RPMI7951 (cell line): ENCODE measurements at places on chromosomes 2 and 18. TPM values are rescaled to one million over a fixed set of nuclear protein-coding genes. Genes with fewer than 3 reads are reported as not detected.

- peak; percentile 50 for DNase-seq
Observed at GRCh38 chr18:48866028-48866733, 84.6 kb downstream of the SMAD7 start.

DNA sequence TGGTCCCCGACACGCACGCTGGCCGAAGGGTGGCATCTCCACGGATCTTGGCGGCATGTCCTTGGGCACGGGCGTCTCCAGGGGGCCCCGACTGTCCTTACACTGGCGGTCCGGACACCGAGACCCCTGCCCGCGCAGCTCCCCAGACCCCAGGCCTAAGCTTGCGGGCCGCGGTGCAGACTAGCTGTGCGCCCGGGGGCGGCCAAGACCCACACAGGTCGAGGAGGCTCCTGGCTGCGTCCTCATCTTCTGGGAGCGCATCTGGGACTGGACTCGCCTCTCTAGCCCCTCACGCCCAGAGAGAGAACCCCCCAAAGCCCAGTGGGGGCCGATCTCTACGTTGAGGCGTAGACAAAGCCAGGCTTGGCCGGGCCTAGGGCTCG, 475 bp upstream of the TWIST2 start:
- DNase-seq = no peak

The PKP4 gene
- total RNA-seq = 33.0 and 33.5 TPM in 2 replicates

The REG1B gene
- not detected in 2 replicates for total RNA-seq
